Stimulated activated effector memory CD8-positive, alpha-beta T cell treated with anti-CD3 and anti-CD28 coated beads, Interleukin-12 subunit alpha, Interleukin-12 subunit beta, amount 100 ng/mL, for 72 hours (primary cell): ENCODE measurements at places on chromosomes 5 and 9.

- no peak for DNase-seq
Observed at GRCh38 chr9:69195668-69196067, 21.6 kb downstream of the TJP2 start.

DNA sequence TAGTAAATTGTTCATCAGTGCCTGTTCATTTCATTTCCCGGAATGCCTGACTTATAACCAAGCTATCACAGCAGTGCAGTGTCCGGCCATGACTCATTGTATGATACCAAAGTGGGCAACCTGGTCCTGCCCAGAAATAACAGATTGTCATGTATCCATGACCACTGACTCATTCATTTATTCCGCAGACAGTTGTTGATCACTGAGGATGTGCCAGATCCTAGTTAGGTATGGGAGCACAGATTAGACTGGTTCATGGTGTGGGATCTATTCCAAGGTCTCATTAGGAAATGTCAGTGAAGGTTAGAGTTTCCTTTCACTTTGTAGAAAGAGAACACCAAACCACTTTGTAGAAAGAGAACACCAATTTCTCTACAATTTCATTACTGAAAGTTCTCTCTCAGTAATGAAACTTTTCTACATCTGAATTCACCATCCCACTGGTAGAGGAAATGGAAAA is 8.7 kb downstream of the NREP start:
- DNase-seq: no peak

DNA sequence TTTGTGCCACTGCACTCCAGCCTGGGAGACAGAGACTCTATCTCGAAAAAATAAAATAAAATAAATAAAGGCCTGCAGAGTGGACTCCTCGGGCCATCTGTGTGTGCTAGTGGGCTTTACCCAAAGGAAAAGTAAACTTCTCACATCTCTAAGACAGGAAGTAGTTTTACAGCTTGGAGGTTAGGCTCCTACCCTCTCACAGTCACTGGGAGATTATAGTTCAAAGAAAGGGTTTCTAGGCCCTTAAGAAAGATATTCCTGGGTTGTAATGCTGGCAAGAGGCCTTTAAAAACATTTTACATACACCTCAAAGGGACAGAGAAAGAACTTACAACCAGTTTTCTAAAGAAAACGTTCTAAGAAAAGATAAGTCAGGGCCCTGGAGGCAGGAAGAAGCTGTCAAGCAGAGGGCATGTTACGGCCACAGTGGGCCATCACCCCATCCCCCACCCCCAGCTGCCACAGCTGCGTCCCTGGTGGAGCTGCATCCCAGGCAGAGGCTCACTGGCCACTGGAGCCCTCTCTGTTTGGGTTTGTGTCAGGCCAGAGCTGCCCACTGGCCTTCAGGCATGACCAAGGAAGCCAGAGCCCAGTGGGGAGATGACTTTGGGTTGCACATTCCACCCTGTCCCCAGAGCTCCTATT is 78.1 kb upstream of the CDK20 start:
- no peak for DNase-seq

- DNase-seq: no peak
Observed at GRCh38 chr9:134626069-134626423, 15.6 kb upstream of the COL5A1 start.

DNA sequence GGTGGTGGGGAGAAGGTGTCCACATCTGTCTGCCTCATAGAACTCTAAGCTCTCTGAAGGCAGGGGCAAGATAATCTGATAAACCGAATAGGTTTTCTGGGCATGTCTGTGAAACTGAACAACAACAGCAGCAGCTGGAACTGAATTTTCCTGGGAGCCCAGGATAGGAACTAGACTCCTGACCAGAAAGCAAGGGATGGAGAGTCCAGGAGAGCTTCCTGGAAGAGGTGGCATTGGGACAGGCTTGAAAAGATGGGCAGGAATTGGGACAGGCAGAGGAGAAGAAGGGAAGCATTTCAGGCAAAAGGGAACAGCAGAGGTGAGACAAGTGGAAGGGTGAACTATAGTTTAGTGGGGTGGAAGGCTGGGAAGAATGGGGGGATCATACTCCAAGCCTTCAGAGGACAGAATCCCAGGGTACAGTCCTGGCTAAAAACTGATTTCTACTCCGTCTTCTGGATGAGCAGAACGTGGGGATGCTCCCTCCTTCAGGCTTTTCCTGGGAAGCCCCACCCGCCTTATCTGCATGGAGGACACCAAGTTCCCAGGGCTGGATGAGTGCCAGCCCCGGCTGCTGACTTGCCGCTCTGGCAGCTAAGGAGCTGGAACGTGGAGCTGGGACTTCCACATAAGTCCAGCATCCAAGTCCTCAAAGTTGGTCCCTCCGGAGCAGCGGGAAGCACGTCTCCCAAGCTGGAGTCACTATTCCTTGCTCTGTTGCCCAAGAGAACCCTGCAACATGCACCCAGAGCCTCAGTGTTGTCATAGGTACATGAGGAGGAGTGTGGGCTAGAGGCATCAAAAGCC is 13.9 kb upstream of the KIF12 start:
- DNase-seq: no peak

- no peak for DNase-seq
Observed at GRCh38 chr9:111978616-111979015, 82.0 kb downstream of the UGCG start.

- DNase-seq: no peak
Observed at GRCh38 chr5:113875096-113875495, 361.6 kb downstream of the YTHDC2 start.

DNA sequence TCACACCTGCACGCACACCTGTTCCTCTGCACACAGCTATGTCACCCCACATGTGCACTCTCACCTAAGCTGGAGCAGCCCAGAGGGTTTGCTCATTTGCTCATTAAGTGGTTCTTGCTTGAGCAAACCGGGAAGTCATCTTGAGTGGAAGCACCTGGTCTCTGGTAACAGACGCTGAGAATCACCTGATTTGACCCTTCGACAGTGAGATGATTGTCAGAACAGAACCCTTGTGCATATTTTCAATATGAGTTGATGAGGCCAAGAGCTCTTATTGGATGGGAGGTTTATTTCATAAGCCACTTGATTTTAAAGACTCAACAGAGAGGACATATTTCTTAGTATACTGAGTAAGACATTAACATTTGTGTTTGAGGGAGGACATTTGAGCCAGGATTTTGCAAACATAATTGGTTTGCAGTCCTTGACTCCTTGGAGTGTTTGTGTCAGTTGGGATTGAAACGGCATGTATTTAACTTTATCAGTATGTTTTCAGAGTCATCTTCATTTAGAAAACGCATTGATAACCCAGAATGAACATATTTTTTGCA is 22.1 kb upstream of the LPCAT1 start:
- DNase-seq: no peak

DNA sequence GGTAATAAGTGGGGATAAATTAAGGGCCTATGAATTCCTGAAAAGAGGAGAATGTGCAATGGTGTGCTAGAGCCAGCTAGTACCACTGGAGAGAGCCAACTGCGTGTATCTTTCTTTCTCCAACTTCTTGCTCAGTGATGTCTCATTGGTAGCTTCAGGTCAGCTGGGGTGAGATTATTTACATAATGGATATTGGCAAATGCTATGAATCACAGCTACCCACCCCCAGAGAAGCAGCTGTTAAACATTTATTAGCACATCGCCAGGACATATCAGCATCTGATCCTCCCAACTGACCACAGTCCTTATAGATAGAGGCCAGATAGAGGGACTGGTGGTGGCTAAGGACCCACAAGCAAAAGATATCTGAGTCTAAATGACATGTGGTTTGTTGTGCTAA is 421.3 kb downstream of the ACTL7B start:
- no peak for DNase-seq

DNA sequence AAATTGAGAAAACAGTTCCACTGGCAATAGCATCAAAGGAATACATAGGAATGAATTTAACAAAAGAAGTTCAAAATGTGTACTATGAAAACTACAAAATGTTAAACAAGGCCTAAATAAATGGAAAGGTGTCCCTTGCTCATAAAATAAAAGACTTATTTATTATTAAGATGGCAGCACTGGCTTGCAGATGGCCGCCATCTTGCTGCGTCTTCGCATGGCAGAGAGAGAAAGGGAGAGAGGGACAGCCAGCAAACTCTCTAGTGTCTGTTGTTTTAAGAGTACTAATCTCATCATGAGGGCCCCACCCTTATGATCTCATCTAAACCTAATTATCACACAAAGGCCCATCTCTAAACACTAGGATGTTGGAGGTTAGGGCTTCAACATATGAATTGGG is 47.1 kb downstream of the ABLIM3 start:
- no peak for DNase-seq

DNA sequence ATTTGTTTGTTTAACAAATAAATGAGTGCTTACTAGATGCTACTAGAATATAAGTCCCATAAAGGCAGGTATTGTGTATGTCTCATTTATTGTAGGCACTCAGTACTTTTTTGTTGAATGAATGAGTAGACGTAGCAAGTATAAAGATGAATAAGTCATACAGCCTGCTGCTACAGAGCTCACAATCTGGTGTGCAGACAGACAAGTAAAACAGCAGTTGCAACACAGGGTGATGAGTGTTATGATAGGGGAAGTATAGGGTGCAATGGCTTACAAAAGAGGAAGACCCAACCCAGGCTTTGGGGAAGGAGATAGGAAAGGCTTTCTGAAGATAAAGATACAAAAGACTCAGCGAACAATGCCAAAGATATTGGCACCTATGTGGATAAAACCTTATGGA is 47.7 kb downstream of the SH3RF2 start:
- no peak for DNase-seq
